Common myeloid progenitor, CD34-positive (primary cell): ENCODE measurements at places on chromosomes 3 and 15.

DNA sequence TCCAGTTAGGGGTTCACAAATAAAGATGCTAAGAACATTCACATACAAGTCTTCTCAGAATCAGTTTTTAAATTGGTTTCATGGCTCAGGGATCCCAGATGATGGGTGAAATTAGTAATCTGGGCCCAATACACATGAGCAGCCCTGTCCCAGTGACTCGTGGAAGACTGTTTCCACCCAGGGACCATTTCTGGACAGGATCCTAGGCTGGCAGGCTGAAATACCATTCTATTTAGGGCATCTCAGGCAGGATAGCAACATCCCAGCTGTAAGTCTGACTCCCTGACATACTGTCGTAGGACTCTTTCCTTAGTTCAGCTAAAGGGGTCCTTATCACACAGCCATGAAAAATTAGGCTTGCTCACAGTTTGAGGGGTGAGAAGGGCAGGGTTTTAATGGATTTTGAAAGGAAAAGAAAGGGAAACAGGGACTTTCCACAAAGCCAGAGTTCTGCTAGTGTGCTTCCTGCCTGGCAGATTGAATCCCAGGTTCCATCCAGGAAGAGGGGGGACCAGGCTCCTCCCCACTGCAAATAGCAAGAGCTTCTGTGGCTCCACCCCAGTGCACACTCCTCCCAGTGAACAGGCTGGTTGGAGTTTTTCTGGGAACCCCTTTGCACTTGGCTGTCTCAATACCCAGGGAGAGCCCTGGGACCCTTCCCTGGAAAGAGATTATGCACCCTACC lies 41.3 kb upstream of the LYZL4 start:
- no peaks in the 10 kb centered on the region for H3K4me1 ChIP-seq
- no peaks in the 10 kb centered on the region for H3K27me3 ChIP-seq
- H3K36me3 ChIP-seq = no peaks in the 10 kb centered on the region
- H3K27ac ChIP-seq = no peak overlapping the region
- H3K4me3 ChIP-seq = no peak overlapping the region

- H3K4me3 ChIP-seq = peak overlapping the region; percentile 79
- peaks cover 24% of the 10 kb centered on the region for H3K4me1 ChIP-seq
- H3K27ac ChIP-seq = no peak overlapping the region
- DNase-seq = no peak
- peaks cover 23% of the 10 kb centered on the region for H3K27me3 ChIP-seq
Measured at GRCh38 chr15:99058421-99058870, 46.4 kb upstream of the SYNM start.

DNA sequence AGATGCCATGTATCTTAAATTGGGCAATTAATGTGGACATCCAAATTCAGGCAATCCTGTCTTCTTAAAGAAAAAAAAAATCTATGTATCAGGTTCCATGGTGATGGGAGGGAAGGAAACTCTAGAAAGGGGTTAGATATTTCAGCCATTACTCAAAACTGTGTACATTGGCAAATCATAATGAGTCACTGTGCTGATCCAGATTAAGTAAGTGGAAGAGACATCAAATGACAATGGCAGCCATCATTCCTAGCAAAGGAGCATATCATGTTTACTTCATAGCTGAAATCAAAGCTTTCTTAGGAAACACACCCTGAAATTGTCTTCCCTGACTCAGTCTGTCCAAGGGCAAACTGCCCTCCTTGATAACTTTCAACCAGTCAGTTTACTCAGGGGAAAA lies 713.3 kb upstream of the GBE1 start:
- no peak overlapping the region for H3K27ac ChIP-seq
- H3K36me3 ChIP-seq = no peaks in the 10 kb centered on the region
- H3K4me1 ChIP-seq = no peaks in the 10 kb centered on the region
- no peak overlapping the region for H3K4me3 ChIP-seq

- no peaks in the 10 kb centered on the region for H3K36me3 ChIP-seq
- no peak overlapping the region for H3K4me3 ChIP-seq
- H3K27me3 ChIP-seq = no peaks in the 10 kb centered on the region
- no peak overlapping the region for H3K27ac ChIP-seq
Measured at GRCh38 chr15:67085818-67086636, 20.6 kb downstream of the SMAD3 start.

- H3K36me3 ChIP-seq = no peaks in the 10 kb centered on the region
- H3K27ac ChIP-seq = no peak overlapping the region
- H3K4me3 ChIP-seq = no peak overlapping the region
- H3K27me3 ChIP-seq = no peaks in the 10 kb centered on the region
- H3K4me1 ChIP-seq = no peaks in the 10 kb centered on the region
Measured at GRCh38 chr3:150697646-150698045, 6.1 kb downstream of the ERICH6 start.

DNA sequence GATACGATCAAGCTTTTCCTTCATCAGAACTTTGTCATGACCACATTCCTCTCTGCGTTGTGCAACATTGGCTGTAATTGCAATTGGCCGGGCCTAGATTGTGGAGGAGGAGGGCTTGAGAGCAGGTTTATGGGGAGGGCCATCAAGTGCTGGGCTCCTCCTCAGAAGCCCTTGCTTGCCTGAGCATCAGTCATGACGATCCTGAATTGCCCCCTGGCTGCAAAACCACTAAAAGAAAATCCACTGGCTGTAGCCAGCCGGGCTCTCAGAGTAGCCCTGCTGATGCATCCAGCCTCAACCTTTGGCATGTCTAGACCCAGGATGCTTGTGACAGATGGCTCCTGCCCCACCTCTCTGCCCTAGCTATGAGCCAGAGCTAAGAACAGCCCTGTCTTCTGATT lies 13.4 kb upstream of the TRH start:
- no peak overlapping the region for H3K4me3 ChIP-seq
- H3K27me3 ChIP-seq = no peaks in the 10 kb centered on the region
- DNase-seq = no peak
- H3K4me1 ChIP-seq = peaks cover 4% of the 10 kb centered on the region
- H3K36me3 ChIP-seq = no peaks in the 10 kb centered on the region
- no peak overlapping the region for H3K27ac ChIP-seq

GRCh38 chr15:94250801-94251200 lies 19.4 kb downstream of the MCTP2 start:
- H3K27me3 ChIP-seq = no peaks in the 10 kb centered on the region
- no peak overlapping the region for H3K4me3 ChIP-seq
- H3K27ac ChIP-seq = no peak overlapping the region
- no peak for DNase-seq
- peaks cover 48% of the 10 kb centered on the region for H3K36me3 ChIP-seq

GRCh38 chr15:72992841-72993252 lies 59.4 kb upstream of the NEO1 start:
- no peak overlapping the region for H3K4me3 ChIP-seq
- H3K4me1 ChIP-seq = no peaks in the 10 kb centered on the region
- no peaks in the 10 kb centered on the region for H3K36me3 ChIP-seq

- peaks cover 2% of the 10 kb centered on the region for H3K4me1 ChIP-seq
- no peak overlapping the region for H3K27ac ChIP-seq
- H3K27me3 ChIP-seq = no peaks in the 10 kb centered on the region
- H3K4me3 ChIP-seq = no peak overlapping the region
Measured at GRCh38 chr3:20064796-20065564, 24.7 kb downstream of the KAT2B start.

- peak; percentile 33 for DNase-seq
- no peak overlapping the region for H3K27ac ChIP-seq
- H3K4me1 ChIP-seq = no peaks in the 10 kb centered on the region
- H3K27me3 ChIP-seq = no peaks in the 10 kb centered on the region
Measured at GRCh38 chr3:115478359-115478758, 145.0 kb upstream of the GAP43 start.
